ENCODE measurements at places on chromosomes 5 and 9.

GRCh38 chr9:131270171-131271015 is 5.9 kb downstream of the FAM78A start:
- no peak for DNase-seq

DNA sequence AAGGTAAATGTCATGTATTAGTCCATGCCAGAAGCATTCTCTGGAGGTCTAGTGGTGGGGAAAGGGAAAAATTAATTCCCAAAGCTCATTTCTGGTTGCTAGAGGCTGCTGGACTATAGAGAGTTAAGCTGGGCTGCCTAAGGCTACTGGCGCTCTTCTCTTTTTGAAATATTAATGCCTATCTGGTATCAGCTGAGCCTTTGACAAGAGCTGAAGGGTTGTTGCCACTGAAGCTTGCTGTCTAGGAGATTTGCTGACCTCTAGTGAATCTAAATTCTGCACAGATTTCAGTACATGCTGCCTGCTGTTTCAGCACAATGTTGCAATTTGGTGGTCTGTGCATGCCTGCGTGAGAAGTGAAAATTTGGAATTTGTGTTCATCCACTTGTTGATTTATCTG is 29.1 kb upstream of the PLCXD3 start:
- no peak for DNase-seq

- DNase-seq: no peak
Measured at GRCh38 chr9:105259731-105260612, 15.5 kb downstream of the SLC44A1 start.

DNA sequence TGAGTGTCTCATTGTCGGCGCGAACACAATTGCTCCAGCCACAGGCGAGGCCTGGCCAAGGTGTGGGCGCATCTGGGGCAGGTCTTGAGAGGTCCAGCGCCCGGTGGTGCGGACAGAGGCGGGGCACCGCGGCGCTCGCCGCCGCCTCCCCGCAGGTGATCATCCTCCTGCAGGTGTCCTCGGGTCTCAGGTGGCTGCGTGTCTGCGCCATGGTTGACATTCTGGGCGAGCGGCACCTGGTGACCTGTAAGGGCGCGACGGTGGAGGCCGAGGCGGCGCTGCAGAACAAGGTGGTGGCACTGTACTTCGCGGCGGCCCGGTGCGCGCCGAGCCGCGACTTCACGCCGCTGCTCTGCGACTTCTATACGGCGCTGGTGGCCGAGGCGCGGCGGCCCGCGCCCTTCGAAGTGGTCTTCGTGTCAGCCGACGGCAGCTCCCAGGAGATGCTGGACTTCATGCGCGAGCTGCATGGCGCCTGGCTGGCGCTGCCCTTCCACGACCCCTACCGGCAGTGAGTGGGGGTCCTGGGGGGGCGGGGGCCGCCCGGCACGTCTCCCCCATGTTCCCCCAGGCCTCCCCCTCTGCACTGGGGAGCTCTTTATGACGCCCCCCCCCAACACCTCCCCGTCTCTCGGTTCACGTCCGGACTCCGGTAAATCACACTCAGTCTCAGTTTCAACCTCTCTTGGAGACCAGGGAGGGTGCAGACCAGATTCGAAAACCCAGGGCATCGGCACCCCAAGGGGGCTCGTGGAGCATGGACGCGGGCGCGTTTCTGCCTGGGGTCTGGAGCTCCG is 446 bp downstream of the NXNL2 start:
- DNase-seq: no peak

- no peak for DNase-seq
Measured at GRCh38 chr9:105116052-105116868, 128.2 kb upstream of the SLC44A1 start.

GRCh38 chr9:87167161-87167560 is 219.9 kb upstream of the GAS1 start:
- no peak for DNase-seq

DNA sequence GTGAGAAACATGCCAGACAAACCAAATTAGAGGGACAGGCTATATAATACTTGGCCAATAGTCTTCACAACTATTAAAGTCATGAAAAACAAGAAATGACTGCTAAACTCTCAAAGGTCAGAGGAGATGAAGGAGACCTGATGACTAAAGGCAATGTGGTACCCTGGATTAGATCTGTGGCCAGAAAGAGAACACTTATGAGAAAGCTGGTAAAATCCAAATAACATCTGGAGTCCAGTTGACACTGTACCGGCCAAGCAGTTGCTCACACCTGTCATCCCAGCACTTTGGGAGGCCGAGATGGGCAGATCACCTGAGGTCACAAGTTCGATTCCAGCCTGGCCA is 24.4 kb downstream of the ATOX1 start:
- DNase-seq: no peak

DNA sequence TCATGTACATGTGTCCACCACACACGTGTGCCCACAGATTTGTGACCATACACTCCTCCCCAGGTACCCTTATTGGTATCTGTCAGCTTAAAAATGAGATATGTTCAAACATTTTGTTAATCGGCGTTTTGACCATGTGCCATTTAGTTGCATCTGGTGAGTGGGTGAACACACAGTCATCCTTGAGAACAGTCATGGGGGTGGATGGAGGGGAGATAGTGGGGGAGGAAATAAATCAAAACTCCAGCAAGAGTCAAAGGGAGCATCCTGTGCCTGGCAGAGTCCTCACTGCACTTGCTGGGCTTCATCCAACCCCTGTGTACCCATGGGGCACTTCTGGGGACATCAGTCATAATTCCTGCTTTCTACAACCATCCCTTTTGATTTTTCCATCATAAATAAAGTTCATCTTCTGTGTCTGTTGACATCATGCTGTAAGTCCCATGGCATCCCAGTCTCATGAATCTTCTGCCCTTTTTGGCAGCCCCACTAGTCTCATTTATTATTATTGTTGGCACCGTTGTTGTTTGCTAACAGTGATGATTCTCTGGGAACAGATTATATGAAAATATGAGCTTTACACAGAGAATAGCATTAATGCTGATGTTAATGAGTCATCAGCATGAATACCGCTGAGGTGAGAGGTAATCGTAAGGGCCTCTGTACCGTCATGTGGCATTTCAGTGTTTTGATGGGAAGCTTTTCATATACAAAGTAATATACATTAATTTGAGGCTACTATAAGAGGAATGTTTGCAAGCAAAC is 24.4 kb upstream of the CLK4 start:
- no peak for DNase-seq

DNA sequence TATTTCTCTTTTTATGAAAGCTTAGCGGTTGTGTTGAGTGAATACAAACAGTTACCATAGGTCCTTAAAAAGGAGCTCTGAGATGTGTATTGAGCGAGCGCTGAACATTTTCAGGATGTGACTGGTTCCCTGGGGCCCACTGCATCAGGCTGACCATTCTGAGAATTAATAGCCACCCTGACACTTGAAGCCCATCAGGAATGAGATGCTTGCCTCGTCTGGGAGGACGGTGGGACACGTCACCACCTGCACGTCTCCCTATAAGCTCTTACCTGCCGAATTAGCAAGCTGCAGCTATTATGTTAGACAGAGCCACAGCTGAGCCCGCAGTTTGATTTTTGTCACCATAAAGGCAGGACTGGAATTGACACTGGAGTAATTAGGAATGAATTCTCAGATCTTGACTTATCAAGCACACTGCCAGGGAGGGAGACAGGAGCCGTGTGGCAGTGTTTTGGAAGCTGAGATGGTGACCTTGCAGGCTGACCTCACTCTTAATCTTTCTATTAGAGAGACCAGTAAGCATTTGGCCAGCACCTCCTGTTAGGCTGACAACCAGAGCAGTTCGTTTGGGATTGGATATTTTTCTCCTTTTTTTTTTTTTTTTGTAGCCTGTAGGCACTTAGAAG is 373.1 kb upstream of the WWC1 start:
- DNase-seq: no peak

- DNase-seq: no peak
Measured at GRCh38 chr5:142627383-142628217, 58.3 kb downstream of the FGF1 start.

GRCh38 chr5:58094031-58094430 is 365.9 kb downstream of the PLK2 start:
- no peak for DNase-seq

DNA sequence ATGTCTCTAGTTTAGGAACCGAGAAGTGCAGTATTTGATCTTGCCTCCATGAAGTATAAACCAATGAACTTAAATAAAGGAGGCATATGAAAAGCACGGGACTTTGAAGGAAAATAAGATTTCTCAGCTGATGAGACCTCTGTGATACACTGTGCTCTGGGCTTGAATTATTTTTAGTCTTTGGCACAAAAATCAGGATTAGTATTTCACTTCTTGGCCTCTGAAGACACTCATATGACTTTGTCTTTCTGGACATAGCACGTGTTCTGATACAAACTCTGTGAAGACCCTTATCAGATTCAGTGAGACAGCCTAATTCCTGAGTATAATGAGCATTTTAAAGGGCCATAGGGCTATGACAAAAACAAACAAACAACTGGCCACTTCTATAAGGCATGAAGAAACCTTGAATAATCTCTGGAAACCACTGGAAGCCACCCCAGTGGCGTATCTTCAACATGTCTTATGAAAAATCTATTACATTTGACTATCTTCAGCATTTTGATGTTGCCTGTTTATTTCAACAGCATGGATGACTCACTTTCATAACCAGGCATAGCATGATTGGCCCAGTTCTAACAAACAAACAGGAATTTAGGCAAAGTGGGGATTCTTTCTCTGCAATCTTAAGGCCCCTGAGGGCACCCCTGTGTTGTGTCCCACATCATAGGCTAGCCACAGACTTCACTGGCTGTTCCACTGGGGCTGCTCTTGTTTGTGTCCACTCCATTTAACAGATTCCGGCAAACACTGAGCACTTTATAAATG is 90.3 kb upstream of the ZNF462 start:
- DNase-seq: no peak

GRCh38 chr5:73373814-73374510 is 74.6 kb downstream of the FOXD1 start:
- no peak for DNase-seq

- DNase-seq: no peak
Measured at GRCh38 chr5:31934156-31934555, 240.0 kb downstream of the GOLPH3 start.

DNA sequence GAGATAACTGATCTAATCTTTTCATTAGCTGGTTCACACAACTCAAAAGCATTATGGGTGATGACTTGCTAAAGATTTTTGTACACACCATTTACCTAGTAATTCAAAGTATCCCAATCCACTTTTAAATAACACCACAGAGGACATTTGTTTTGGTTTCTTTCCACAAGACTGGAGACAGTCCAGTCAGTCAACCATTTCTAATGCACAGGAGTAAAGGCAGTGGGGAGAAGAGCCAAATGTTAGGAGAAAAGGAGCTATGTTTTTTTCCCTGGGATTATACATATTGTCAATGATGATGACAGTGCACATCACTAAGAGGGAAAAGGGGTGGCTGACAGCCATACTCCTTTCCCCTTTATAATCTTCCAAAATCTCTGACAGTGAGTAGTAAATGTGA is 240.9 kb downstream of the GABRB2 start:
- no peak for DNase-seq

GRCh38 chr5:161660806-161661205 is 24.7 kb upstream of the GABRA6 start:
- no peak for DNase-seq

- no peak for DNase-seq
Measured at GRCh38 chr9:125106285-125106893, 36.9 kb downstream of the SCAI start.

GRCh38 chr5:43049236-43049635 is 9.1 kb upstream of the ANXA2R start:
- no peak for DNase-seq

DNA sequence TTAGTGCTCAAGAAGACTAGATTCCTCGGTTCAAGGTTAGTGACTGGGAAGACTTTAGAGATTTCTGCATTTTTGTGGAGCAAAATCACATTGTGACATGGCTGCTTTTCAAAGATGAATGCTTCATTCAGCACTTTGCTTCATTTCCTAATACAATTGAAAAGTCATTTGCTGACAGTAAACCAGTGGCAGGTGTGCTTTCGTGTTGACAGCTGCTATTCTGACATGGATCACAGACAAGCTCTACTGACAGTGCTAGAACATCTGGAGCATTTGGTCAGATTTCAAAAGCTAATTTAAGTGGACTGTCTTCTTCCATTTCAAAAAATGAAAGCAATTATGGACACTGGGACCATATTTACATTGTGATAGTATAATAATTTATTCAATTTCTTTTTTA is 1060.1 kb downstream of the PTPRD start:
- no peak for DNase-seq

DNA sequence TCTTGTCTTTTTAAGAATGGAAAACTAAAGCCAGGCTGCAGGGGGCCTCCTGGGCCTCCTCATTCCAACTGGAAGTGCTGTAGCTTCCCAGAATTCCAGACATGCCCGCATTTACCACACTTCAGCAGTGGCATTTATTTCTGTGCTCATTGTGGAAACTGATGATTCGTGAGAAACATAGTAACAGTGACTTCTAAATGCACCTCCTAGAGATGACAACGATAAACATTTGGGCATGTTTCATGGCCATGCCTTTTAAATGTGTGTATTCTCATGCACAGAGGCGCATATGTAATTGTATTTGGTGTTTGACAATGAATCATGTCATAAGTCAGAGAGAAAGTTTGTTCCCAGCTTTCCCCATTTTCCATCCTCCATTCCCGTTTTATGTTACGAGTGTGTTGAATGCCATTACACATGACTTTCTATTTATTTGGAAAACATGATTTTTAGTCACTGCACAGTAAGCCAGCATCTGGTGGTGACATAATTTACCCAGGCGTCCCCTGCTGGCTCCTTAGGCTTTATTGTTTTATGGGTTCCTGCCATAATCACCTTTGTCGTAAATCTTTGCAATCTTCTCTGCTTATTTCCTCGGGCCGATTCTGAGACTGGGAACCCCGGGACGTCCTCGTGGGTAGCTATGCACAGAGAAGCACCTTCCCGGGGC is 68.8 kb upstream of the FCN2 start:
- DNase-seq: no peak

- no peak for DNase-seq
Measured at GRCh38 chr5:11261241-11261640, 500.2 kb upstream of the DAP start.

DNA sequence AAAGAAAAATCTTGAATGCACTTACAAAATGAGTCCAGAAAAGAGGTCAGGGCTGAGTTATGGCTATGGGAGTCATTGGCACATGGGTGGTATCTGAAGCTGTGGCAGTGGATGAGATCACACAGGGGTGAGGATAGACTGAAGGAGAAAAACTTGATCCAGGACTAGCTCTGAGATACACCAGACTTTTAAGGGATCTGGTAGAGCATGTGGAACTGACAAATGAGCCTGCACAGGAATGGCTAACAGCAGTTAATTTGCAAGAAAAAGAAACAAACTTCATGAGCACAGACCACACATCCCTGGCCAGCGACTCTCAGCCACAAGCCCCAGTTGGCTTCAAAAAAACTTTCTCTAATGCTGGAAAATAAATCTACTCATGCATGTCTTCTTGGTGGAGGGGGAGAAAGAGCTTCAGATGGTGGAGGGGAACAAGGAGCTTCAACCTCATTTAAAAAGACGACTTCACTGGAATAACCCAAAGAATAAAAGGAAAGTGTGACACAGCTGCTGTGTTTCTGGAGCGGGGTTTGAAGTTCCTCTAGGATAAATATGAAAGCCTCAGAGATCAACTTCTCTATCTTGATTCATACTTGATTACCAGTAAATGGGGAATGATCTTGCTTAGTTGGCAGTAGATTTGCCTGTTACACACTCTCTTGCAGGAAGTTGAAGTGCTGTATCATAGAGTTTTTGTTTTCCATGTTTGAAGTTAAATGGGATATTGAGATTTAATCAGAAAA is 33.6 kb downstream of the TNFAIP8 start:
- no peak for DNase-seq

GRCh38 chr5:178674334-178674733 is 47.5 kb upstream of the CLK4 start:
- no peak for DNase-seq

- DNase-seq: no peak
Measured at GRCh38 chr9:18668944-18669343, 195.0 kb downstream of the ADAMTSL1 start.

All from activated gamma-delta T cell (primary cell).